ENCODE measurements at places on chromosomes 11 and 22.

DNA sequence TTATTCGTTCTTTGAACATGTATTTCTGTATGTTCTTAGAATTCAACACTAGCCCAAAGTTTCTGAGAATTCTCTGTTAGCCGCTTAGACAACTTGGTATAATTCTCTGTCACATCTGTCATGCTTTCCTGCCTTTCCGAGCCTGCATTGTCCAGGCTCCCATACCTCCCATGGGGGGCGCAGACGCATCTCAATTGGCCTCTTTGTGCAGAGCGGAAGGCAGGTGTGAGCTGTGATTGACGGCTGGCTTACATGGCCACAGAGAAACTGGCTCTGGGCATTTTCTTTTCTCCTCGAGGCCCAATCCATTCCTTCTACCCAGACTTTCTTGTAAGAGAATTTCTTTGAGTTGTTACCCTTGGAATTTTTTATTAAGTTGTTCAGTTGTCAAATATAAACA, 132.7 kb upstream of the SESN3 start:
- DNase-seq = no peak

DNA sequence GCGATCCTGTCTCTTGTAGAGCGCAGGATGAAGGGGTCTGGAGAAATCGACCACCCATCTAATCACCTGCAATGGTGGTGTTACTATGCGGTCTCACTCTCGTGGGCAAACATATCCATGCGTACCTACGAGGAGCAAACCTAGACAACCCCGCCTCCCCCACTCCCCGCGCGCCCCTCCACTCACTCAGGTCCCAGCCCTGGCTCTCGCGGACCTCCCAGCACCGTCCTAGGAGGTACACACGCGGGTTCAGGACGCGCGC, 887 bp downstream of the TRPC6 start:
- DNase-seq = peak; percentile 5

- DNase-seq = no peak
Measured at GRCh38 chr22:49629586-49630447, 197.9 kb downstream of the BRD1 start.

DNA sequence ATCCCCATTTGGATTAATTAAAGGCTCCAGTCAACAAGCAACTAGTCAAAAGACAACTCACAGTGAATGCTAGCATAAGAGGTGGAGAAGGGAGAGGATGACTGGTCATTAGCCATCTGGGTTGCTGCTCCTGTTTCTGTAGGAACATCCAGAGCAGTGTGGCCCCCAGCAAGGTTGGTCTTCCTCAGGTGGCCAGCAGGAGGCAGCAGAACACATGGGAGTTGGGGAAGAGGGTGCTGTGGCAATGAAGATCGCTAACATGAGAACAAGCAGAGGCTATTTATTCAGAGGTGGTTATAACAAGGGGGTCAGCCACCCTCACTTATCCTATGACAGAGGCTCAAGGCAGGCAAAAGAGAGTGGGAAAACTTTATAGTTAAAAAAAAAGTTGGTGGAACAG, 21.3 kb downstream of the IZUMO1R start:
- DNase-seq = no peak

DNA sequence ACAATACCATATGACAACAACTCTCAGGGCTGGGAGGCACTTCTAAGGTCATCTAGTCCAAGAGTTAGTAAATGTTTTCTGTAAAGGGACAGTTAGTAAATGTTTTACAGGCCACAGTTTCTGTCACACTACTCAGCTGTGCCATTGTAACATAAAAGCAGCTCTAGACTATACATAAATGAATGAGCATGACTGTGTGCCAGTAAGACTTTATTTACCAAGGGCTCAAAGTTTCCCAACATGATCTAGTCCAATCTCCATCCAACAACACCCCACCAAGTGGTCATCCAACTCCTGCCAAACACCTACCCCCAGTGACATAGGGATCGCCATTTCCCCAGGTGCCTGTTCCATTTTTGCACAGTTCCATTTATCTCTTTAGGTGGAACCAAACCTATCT, 12.1 kb downstream of the SERGEF start:
- no peak for DNase-seq

GRCh38 chr22:46150655-46151477, 540 bp downstream of the PPARA start:
- peak; percentile 41 for DNase-seq

- DNase-seq = no peak
Measured at GRCh38 chr11:26333906-26334305, 2.0 kb downstream of the ANO3 start.

- no peak for DNase-seq
Measured at GRCh38 chr22:50004918-50005317, 7.6 kb downstream of the IL17REL start.

GRCh38 chr11:111975076-111975806, 38.1 kb downstream of the DIXDC1 start:
- no peak for DNase-seq

GRCh38 chr11:80944758-80945157, 1503.9 kb upstream of the TENM4 start:
- DNase-seq = no peak

DNA sequence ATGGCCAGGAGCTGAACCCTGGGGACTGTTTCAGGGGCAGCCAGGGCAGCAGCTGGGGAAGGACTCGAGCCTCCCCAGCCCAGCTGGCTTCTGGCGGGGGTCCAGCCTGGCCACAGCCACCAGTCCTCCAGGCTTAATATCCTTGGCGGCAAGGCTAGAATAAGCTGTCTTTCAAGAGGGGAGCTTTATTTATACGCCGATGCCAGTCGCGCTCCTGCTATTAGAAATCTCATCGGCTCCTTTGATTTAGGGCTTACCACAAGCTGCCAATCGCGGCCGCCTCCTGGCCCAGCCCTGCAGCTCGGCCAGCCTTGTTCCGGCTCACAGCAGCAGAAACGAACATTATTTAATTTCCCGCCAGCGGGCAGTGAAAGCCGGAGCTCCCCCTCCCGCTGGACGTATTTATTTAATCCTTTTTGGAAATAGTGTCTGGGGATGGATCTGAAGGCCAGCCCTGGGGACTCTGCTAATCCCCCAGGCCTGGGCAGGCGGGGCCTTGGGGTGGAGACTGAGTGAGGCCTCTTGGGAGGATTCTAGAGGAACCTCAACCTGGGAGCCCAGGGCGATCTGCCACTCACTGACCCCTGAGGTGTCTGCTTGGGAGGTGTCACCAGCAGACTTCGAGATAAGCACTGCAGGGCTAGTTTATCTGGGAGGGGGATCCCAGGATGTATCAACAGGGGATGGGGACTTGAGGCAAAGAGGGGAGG, 363.1 kb downstream of the MN1 start:
- no peak for DNase-seq

DNA sequence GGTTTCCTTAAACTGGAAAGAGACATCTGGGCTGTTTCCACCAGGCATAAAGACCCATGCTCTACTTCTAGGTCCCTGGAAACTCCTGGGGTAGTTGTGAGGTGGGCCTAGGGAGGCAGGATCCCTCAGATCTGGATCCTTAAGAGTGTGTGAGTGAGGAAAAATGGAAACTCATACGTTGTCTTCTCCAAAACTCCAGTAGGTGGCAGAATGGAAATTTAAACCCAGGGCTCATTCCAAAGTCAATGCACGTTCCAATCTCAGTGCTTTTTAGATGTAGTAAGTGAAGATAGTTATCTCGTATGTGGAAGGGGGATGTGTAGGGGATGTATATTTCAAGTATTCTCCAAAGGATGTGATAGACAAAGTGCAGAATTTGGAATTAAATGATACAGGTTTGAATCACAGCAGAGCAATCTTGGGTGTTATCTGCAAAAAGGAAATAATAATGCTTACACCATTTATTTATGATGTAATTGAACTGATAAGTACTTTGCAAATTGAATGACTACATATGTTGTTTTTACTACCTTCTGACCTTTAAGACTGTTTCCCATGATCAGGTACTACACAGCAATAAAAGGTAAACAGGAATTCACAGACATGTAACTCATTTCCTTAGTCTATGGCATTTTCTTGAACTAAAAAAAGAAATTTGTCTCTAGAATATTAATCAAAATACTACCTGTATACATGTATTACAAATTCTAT, 13.1 kb upstream of the MMP1 start:
- peak; percentile 56 for DNase-seq

DNA sequence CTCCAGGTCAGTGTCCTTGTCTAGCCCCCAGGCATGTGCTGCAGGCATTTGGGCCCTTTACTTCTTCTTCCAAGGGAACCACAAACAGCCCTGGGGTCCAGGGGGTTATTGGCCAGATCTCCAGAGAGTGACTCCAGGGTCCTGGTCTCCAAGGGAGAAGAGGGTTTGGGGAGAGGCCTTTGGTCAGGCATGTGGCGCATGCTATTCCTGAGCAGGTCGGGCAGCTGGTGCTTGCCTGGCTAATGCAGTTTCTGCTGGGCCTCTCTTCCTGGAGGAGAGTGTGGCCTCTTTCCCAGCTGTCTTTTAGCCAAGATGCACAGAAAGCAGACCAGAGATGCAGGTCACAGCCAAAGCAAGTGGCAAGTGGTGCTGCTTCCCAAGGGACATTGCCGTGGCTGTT, 3.8 kb upstream of the RFPL2 start:
- no peak for DNase-seq

DNA sequence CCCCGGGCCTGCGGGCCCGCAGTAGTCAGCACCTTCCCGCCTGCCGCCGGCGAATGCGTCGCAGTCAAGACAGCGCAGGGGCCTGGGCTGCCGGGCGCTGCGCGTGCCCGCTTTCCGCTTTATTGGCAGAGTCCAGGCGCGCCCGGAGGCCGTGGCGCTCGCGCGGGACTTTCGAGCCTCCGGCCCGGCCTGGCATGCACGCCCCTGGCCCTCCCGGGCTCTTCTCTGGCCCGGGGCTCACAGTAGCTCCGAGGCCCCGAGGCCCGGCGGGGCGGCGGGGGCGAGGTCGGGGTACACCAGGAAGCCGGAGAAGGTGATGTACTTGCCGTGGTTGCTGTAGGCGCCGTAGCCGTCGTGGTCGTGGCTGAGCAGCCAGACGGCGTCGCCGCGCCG, 3.1 kb downstream of the FAM180B start:
- DNase-seq = no peak

DNA sequence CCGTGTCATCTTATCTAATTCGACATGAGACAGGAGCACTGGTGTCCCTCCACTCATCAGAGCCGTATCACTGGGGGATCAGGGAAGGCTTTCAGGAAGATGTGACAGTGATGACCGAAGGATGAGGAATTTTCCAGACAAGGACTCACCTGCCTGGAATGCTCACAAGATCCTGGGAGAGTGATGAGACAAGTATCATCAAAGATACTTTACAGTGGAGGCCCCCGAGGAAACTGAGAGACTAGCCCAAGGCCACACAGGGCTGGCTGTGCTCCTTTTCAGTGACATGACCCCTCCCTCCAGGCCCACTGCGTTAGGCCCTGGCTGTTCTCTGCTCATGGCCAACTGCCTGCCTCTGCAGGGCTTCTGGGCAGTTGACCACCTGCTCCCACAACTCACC, 13.0 kb downstream of the CLPB start:
- DNase-seq = no peak

DNA sequence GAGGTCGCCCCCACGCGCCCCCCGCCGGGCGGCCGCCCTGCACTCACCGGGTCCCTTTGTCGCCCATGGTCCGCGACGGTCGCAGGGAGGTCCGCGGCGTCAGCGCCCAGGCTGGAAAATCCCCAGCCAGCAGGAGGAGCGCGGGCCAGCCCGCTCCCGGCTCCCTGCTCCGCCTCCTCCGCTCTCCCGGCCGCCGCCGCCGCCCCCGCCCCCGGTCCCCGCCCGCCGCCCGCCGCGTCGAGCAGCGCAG, at the start of gene ARRB1:
Gene ARRB1 (minus strand): TSS at position 121 of the 250 bp plus-strand sequence. CDS start 54 bp downstream, at position 67.
- DNase-seq = no peak

DNA sequence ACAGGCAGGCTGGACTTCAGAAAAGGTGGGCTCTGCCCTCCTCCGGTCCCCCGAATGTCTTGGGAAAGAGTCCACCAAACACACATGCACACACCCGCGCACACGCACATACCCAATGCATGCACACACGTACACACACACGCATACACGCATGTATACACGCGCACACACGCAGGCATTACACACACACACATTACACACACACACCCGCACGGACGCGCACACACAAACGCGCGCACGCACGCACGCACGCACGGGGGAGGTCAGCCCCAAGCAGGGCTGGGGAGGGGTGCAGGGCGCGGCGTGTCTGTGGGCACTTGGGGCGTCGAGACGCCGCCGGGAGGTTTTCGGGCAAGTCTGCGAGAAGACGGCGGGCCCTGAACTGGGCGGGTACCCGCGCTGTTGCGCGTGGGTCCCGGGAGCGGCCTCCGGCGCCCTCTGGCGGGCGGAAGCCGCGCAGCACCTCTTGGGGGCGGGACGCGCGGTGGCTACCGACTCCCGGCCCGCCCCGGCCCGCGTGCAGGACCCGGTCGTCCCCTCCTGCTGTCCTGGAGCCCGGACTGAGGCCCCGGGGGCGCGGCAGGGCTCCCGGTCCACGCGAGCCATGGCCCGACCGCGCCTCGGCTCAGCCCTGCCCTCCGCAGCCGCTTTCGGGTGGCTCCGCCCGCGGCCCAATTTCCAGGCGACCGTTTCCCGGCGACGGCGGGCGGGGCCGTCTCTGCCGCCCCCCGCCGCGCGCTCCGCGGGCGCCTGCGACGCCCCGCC, 3.6 kb downstream of the SEPTIN5 start:
- DNase-seq = peak; percentile 70

GRCh38 chr11:129326921-129327320, 48.7 kb upstream of the BARX2 start:
- no peak for DNase-seq

- peak; percentile 88 for DNase-seq
Measured at GRCh38 chr11:68659158-68659921, 25.0 kb upstream of the GAL start.

DNA sequence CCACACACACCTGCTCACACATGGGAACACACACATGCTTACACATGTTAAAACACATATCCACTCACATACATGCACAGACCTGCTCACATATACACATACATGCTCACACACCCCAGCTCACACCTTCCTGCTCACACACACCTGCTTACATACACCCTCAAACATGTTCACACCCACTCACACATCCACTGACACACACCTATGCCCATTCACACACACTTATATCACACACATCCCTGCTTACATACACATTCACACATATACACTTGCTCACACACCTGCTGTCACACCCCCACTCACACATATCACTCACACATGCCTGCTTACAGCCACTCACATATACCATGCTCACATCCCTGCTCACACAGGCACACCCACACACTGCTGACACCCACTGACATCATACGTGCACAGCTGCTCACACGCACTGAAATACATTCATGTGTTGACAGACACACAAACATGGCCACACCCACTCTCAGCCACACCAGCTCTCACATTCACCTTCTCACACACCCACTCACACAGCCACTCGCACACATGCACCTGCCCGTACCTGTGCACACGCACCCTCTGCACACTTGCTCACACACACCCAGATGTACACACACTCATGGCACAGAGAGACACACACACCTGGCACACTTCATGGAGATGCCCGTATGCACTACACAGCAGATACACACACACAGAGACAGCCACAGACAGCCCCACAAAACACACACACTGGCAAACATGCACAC, 5.7 kb upstream of the MYBPC3 start:
- no peak for DNase-seq

GRCh38 chr11:122424636-122425035, 230.9 kb upstream of the UBASH3B start:
- no peak for DNase-seq

GRCh38 chr22:48923165-48923865, 904.4 kb downstream of the BRD1 start:
- no peak for DNase-seq

GRCh38 chr11:60085909-60086308, 2.6 kb upstream of the MS4A2 start:
- DNase-seq = no peak

- DNase-seq = no peak
Measured at GRCh38 chr11:114260077-114260476, 36.1 kb upstream of the NNMT start.

All from HTR-8/SVneo (cell line).